AG10803 (cell line): ENCODE measurements at places on chromosomes 7 and 10.

GRCh38 chr7:21547501-21547900 is 4.7 kb downstream of the DNAH11 start:
- DNase-seq: no peak

DNA sequence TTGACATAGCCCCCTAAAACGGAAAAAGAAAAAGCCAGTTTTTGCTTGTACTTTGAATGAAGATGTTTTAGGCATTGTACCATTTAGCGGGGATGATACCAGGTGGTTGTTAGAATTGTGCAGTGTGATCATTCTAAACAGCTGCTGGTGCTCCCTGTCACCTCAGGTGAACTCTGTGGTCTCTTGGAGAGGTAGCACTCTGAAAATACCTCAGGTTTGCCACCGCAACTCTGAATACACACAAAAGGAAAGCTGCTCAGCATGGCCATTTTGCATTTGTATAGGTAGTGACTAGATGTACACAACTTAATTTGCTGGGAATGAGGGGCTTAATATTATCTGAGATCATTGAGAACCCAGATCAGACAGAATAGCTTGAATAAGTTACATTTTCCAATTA is 52.6 kb downstream of the PLEKHA8 start:
- DNase-seq: no peak

DNA sequence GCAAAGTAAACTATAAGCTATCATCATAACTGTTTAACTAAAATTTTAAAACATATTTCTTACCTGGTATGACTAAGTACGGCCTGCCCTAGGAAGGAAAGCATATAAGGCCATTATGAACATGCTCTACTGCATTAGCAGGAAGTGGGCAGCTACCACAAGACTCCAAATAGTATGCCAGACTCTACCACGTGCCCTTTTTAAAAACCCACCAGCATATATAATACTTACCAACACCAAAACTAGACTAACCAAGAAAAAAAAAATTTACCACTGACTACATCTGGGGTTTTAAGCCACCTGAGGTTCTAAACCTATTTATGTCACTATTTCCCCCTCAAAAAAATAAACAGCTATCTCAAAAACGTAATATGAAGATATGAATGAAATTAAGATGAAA is 30.1 kb downstream of the NUDCD3 start:
- no peak for DNase-seq

DNA sequence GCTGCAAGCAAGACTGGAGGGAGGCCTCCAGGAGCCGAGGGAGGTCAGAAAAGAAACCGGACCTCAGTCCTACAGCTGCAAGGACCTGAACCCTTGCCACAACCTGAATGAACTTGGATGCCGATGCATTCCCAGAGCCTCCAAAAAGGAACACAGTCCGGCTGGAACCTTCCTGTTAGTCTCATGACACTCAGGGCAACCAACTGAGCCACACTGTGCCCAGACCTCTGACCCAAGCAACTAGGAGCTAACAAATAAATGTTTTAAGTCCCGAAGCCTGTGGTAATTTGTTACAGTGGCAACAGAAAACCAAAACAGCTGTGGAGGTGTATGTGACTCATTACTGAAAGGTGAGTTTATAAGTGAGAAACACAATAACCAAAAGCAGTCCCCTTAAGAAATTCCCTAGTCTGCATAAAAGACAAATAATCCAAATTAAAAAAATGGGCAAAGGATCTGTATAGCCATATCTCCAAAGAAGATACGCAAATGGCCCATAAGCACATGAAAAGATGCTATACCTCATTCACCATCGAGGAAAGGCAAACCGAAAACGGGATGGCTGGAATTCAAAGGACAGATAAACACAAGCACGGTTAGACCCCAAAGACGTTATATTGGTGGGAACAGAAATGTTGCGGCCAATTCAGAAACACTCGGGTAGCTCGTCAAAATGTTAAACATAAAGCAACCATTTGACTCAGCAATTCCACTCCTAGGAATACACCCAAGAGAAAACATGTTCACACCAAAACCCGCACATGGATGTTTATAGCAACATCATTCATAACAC is 24.8 kb downstream of the GNA12 start:
- DNase-seq: no peak

GRCh38 chr10:123563994-123564393 is 102.2 kb upstream of the GPR26 start:
- DNase-seq: peak; percentile 20

DNA sequence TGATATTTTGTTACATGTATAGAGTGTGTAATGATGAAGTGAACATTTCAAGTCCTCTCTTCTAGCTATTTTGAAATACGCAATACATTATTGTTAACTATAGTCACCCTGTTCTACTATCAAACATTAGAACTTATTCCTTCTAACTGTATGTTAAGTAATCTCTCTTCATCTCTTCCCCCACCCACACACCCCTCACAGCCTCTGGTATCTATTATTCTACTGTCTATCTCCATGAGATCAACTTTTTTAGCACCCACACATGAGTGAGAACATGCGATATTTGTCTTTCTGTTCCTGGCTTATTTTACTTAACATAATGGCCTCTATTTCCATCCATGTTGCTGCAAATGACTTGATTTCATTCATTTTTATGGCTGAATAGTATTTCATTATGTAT is 57.7 kb upstream of the EGR2 start:
- DNase-seq: no peak

GRCh38 chr7:87106974-87107612 is 45.2 kb upstream of the DMTF1 start:
- DNase-seq: no peak

DNA sequence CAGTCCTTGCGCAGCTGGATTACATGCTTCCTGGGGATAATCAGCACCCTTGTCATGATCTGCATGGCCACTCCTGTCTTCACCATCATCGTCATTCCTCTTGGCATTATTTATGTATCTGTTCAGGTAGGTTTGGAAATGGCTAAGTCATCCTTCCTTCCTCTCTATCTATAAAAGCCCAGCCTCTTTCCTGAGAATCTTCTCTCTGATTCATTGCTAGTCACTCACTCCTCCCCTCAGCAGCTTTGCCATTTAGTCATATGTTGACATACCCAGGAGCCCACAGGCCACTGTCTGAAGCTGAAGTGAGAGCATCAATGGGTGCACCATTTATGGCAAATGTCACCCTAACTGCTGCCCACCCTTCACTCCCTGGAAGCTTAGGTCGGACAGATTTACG is 52.0 kb downstream of the ABCC2 start:
- peak; percentile 65 for DNase-seq

DNA sequence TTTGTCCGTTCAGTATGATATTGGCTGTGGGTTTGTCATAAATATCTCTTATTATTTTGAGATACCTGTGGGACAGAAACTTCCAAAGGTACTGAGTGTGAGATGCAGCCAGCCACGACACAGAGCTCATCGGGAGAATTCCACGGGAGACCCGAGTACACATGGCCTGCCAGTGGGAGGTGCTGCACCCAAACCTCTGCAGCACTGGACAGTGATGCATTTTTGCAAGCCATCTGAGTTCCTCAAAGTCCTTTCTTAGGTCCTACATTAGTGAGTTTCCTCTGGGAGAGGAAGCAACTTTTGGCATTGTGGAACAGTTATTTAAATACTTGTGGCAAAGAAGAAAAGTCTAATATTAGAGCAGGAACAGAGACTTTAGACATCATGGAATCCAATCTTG is 77.5 kb downstream of the ARID5B start:
- no peak for DNase-seq

DNA sequence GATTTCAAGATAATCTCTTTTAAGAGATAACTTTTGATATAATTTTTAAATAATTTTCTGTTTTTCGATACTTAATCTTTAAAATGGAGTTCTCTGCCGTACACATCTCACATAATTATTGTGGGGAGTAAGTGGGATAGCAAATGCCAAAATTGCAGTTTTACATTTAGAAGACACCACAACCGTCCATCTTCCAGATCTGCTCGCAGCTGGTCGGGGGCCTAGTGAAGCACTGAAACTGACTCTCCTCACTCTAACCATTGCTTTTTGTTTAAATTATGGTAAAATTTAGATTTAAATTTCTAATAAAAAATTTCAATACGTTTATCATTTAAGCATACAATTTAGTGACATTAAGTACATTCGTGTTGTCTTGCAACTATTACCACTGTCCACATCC is 94.2 kb downstream of the PRR15 start:
- no peak for DNase-seq

- no peak for DNase-seq
Observed at GRCh38 chr7:158022601-158023000, 565.0 kb downstream of the PTPRN2 start.

DNA sequence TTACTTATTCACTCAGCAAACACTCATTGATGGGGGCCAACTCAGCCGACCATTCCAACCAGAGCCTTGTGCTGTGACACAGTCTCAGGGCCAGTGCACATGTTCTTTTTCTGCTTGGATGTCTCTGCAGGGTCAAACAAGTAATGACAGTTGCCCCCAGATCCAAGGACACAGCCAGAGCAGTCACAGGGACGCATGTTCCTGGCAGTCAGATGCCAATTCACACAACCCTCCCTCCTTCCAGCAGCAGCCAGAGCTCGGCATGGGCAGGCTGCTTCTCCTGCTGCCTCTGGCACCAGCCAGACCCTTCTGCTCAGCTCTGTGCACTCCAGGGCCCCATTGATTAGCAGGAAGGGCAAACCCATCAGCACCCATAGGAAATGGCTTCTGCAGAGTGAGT is 20.3 kb downstream of the DRGX start:
- DNase-seq: no peak

- DNase-seq: no peak
Observed at GRCh38 chr10:3066317-3067117, 831 bp upstream of the PFKP start.

DNA sequence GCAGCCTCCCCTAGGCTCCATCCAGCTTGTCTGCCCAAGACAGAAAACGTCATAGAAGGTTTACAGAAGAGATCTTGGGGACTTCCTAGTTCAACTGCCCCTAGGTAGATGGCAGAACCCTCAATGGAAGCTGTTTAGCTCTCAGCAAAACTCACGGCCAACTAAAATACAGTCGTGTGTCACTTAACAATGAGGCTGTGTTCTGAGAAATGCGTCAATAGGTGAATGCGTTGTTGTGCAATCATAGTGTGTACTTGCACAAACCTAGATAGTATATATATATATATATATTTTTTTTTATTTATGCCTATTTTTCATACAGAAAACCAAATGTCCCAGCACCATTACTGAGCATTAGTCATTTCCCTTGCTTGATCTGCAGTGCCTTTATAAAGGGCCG is 100.4 kb upstream of the SH2B2 start:
- no peak for DNase-seq

GRCh38 chr7:38703093-38703492 is 71.9 kb upstream of the AMPH start:
- DNase-seq: no peak

DNA sequence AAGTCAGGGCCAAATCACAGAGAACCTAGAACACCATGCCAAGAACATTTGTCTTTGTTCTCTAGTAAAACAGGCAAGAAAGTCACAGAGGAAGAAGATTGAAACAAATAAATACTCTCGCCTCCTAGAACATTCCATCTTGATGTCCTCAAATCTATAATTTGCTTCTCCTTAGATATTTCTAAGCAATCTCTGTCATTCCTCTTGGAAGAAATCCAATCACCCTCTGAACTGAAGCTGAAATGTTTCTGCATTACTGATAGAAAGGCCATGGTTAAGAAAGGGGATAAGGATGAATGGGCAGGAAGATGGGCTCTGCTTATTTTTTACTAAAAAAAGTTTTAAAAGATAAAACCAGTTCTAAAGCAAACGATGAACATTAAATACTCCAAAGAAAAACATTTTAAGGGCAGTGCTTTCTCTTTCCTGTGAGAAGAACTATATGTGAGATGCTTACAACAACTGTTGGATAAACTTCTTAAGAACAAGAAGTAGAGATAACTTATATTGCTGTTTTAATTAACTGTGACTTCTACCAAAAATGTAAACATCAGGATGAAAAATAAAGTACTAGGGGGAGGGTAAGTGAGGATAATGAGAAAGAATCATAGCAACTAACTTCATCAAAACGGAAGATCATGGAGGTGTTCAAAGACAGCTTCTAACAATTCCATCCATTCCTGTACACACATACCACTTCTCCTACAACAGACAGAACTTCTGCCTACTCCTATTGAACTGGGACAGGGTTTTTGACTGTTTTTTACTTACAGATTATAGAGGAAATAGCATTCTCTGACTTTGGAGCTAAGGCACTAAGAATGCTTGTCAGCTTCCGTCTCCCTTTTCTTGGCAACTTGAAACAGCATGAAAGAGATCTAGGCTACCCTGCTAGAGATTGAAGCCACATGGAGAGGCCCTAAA is 153.0 kb upstream of the LRRTM3 start:
- DNase-seq: no peak

- no peak for DNase-seq
Observed at GRCh38 chr7:126605056-126605455, 647.7 kb downstream of the GRM8 start.

- DNase-seq: peak; percentile 5
Observed at GRCh38 chr7:4769761-4770160, 5.7 kb upstream of the AP5Z1 start.

DNA sequence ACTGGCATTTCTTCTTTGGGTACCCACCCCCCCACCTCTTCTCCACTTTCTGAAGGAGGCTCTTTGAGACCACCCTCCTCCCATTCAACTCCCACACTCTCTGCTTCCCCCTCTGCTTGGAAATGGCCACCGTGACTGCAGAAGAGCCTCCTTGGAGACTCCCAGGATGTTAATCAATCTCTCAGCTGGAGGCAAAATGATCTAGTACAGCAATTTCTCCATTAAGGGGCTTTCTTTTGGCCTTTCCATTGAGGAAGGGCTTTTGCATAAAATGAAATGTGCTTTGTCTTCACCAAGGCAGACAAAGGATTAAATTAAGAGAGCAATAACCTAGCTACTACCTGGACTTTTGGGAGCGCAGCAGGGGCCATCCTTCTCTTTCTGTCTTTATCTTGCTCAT is 26.1 kb downstream of the CDHR3 start:
- DNase-seq: no peak

- DNase-seq: no peak
Observed at GRCh38 chr10:26090762-26091161, 125.8 kb upstream of the GAD2 start.

DNA sequence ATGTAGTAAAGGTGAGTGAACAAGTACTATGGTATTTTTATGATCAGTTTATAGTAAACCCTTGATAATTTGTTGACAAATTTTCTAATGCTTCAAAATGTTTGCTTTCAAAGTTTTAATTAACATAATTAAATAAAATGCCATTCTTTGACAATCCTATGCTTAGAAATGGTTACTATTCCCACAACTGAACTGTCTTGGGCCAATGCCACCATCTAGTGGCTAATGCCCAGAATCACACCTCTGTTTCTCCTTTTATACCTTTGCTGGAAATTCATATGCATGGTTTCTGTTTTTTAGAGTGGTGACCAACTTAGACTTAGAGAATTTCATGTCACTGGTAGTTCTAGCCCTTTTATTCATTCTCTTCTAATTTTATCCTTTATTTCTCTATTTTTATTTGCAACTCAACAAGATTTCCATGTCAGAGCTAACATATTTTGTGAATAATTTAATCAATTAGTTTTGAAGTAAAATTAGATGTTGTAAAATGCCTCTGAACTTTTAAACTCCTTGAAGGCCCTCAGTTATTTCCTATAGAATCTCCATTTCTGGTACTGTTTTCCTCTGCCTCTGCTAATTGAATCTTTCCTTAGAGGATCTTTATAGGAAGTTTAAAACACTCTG is 31.1 kb downstream of the PCGF5 start:
- DNase-seq: peak; percentile 55
